ENCODE measurements at places on chromosomes 7 and 10.

DNA sequence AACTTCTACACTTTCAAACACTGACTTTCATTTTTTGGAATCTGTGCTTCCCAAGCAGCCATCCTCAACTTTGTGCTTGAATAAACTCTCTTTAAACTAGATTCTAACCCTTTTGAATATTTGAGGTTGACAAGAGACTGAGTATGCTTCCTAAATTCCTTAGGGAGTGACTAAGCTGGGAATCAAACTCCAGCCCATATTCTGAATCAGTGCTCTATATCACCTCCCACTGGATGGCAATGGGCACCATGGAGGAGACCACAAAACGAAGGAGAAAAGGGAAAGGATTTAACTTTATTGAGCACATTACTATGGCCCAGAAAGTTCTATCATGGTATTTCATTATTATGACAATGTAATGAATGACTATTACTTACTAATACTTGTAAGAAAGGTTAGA, 17.2 kb upstream of the SLC26A4 start:
- no peak for DNase-seq

GRCh38 chr10:11091517-11092102, 73.9 kb downstream of the CELF2 start:
- no peak for DNase-seq

DNA sequence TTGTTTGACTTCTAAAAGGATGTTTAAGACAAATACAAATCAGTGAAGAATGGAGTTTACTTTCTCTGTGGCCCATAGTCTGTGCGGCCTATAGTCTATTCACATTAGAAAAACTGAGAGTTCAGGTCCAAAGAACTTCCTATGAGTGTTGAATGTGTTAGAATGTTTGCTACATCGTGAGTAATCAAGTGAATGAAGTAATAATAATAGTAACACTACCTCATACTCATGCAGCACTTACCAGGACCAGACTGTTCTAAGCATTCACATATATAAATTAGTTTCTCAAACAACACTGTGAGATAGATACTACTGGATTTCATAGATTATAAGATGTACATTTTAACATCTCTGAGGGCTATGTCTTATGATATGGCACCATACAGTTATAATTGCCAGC, 70.4 kb downstream of the RALA start:
- DNase-seq = no peak

GRCh38 chr7:80184693-80185092, 50.1 kb downstream of the GNAI1 start:
- DNase-seq = no peak

DNA sequence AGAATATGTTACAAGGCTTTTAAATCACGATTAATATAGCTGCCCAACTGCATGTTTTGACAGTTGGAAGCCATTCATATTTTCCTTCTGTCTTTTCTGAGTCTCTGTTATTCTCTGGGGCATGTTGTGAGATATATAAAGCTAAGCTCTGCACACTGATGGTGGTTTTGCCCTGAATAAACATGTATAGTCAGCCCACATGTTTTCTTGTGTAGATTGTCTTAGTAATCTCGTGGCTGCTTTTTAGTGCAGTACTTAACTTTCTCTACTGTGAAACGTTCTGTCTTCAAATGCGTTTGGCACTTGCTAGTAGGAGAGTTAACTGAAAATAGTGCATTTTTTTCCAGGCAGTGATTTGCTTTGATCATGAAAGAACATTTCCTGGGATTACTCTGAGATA, 268.5 kb downstream of the DNAJB9 start:
- DNase-seq = no peak

DNA sequence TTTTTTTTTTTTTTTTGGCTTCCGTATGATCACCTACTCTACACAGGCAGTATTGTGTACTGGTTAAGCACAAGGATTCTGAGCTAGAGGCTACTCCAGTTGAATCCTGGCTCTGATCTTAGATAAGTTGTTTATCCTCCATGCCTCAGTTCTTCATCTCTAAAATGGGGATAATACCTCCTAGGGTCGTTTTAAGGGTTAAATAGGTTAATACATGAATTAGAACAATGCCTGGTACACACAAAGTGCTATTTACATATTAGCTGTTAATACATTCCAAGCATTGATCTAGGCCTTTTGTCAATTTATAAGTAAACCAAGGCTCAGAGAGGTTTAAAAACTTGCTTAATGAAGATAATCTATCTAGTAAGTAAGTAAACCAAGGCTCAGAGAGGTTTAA, 59.0 kb downstream of the ST7 start:
- no peak for DNase-seq

DNA sequence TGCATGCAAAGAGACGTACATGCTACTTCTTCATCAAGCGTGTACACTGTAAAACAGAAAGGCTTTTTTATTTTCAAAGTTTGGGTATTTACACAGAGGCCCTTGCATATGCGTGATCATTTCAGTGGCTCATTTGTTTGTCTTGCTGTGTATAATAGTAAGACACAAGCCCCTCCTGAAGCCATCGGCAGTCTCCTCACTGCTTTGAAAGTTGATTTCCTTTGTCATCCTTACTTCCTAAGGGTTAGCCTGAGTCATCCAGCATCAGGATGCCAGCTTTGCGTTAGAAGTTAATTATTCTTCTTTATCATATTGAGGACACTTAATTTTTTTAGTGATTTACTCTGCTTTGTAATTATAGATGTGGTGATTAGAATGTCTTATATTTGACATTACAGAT, 72.5 kb upstream of the CTBP2 start:
- no peak for DNase-seq

DNA sequence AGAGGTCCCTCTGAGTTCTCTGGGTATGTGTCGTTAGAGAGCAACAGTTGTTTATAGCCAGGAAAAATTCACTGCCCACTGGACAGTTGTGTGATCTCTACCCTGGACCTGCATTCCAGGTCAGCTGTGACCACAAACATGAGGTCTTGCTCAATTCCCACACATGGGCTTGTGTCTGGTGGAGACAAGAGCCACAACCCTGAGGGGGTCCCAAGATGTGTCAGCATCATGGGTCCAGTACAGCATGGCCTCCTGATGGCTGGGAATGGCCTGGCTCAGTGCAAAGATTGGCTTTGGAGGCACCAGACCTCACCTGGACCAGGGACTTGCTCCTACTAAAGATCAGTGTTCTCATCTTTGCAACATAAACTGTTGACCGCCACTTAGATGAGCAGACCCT, 751.6 kb downstream of the GRID1 start:
- DNase-seq = no peak

- no peak for DNase-seq
Measured at GRCh38 chr7:149670288-149670687, 103.1 kb downstream of the ZNF467 start.

All from cortex of kidney (tissue), 1 donor.